ENCODE measurements at places on chromosomes 5 and 9. TPM values are rescaled to one million over a fixed set of nuclear protein-coding genes. Genes with fewer than 3 reads are reported as not detected.

The TERT gene
- total RNA-seq: 1.8 TPM

The MSANTD3 gene
- total RNA-seq: 41.9 TPM

The PDLIM4 gene
- total RNA-seq: 15.4 TPM

The ARSI gene
- 23.5 TPM for total RNA-seq

The CER1 gene
- 0.88 TPM for total RNA-seq

The ACTBL2 gene
- total RNA-seq: not detected

The GCNT1 gene
- 15.8 TPM for total RNA-seq

The SEMA5A gene
- 69.0 TPM for total RNA-seq

The DDX4 gene
- not detected for total RNA-seq

The ZSWIM6 gene
- total RNA-seq: 25.5 TPM

The FOXI1 gene
- total RNA-seq: not detected

The RGS7BP gene
- 3.8 TPM for total RNA-seq

The MUSK gene
- total RNA-seq: 1.4 TPM

The PCDHGB4 gene
- 20.7 TPM for total RNA-seq

The PALM2AKAP2 gene
- 40.9 TPM for total RNA-seq
